ENCODE measurements at places on chromosomes 6 and 20.

GRCh38 chr20:1920252-1920651, 25.0 kb downstream of the SIRPA start:
- DNase-seq = no peak

DNA sequence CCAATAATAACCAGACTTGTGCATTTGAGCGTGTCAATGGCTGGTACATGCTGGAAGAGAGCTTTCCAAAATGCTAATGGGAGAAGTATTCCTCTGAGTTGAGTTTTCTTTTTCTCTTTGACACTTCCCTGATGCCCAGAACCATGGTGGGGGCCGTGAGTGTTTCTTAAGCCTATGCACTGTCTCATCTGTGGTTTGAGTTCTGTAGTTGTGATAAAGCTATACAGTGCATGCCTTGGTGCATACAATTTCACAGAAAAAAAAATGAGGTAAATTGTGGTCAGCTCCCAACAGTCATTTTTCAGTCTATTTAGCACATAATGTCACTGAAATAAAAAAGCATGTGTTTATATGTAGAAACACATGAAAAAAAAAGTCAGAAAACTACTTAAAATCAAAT, 204.8 kb downstream of the HDGFL1 start:
- no peak for DNase-seq

- no peak for DNase-seq
Measured at GRCh38 chr6:81933608-81934051, 181.1 kb upstream of the TENT5A start.

- DNase-seq = no peak
Measured at GRCh38 chr6:3965071-3965718, 113.7 kb downstream of the FAM217A start.

DNA sequence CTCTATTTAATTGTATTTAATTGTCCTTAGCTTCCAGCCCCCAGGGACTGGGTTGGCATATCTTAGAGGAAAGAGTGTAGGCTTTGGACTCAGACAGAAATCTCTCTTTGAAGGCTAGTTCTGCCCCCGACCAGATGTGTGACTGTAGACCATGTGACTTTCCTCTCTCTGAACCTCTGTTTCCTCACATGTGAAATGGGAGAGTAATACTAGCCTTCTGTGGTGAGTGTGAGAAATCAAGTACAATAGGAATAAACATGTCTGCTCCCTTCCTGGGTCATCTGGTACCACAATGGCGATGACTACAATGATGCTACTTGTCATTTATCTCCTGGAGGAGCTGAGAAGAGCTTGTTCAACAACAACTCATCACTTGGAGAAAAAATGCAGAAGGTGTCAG, 179.9 kb downstream of the LRFN2 start:
- DNase-seq = no peak

Measured in stimulated activated CD8-positive, alpha-beta memory T cell treated with anti-CD3 and anti-CD28 coated beads, Interleukin-2, amount 100 ng/mL, for 1 hour (primary cell).